ENCODE measurements at places on chromosomes 5 and 9. TPM values are rescaled to one million over a fixed set of nuclear protein-coding genes. Genes with fewer than 3 reads are reported as not detected.

The SPATA6L gene
- 7.3 TPM for total RNA-seq

DNA sequence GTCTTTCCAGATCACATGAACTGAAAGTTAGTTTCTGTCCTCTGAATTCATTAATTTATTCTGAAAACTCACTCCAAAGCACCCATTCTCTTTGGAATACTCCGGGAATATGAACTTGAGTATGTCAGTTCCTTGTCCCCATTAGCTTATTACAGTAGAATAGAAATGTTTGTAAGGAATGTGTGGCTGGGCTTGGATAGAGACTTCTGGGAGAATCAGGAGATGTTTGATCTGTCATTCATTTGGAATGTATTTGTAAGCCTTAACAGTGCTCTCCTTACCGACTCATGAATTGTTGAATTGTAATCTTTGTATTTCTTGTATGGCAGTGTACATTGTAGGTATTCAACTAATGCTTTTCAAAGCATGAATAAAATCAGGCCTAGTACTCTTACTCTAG lies 548.4 kb downstream of the LRRC70 start:
- peak; percentile 90 for DNase-seq

DNA sequence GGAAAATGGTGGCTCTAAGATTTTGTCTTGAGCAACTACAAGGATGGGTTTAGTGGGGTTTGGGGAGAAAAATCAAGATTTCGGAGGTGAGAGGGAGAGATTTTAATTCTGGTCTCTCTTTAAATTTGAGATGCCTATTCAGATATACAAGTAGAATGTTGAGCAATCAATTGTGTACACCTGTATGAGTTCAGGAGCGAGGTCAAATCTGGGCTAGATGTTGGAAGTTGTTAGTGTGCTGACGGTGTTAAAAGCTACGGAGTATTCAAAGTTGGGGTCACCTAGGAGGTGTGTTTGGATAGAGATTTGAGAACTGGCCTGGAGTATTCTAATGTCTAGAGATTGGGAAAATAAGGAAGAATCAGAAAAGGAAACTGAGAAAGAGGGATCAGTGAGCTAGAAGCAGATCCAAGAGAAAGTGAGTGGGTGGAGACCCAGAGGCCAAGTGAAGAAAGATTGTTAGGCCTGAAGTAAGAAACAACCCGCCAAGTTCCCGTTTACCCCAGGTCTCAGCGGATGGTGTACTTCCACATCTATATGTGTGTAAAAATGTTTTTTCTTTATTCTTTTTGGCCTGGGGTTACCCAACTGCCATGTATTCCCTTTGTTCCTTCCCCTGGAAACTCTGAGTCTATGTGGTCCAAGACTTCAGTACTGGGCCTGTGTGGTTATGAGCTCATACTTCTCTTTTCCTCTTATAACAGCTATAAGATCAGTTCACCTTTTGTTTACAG lies 11.9 kb upstream of the ARHGAP26 start:
- no peak for DNase-seq

- DNase-seq, result no peak
These were observed 6.5 kb downstream of the ADAMTS16 start for GRCh38 chr5:5146530-5147160.

The PCDHGB3 gene
- 2.3 TPM for total RNA-seq

All from renal cortical epithelial cell (primary cell).